ENCODE measurements at places on chromosomes 3 and 15. TPM values are rescaled to one million over a fixed set of nuclear protein-coding genes. Genes with fewer than 3 reads are reported as not detected.
A peak's percentile ranks its signal among the peaks of the same experiment; 100 is the strongest.

EPHB3 gene
- 7.1 TPM for total RNA-seq

C3orf22 gene
- not detected for total RNA-seq

LRTM1 gene
- total RNA-seq, result not detected

GRM2 gene
- total RNA-seq, result not detected

FAM81A gene
- total RNA-seq, result not detected

- DNase-seq, result no peak
- H3K27me3 ChIP-seq, result no peaks in the 10 kb centered on the region
- H3K36me3 ChIP-seq, result no peaks in the 10 kb centered on the region
- H3K4me1 ChIP-seq, result no peaks in the 10 kb centered on the region
- no peak overlapping the region for H3K27ac ChIP-seq
Measured at GRCh38 chr3:187648177-187648576, 22.0 kb downstream of the SST start.

- H3K27ac ChIP-seq, result no peak overlapping the region
- no peaks in the 10 kb centered on the region for H3K36me3 ChIP-seq
- no peak overlapping the region for H3K4me3 ChIP-seq
- peaks cover 7% of the 10 kb centered on the region for H3K27me3 ChIP-seq
Measured at GRCh38 chr3:11047500-11047899, 55.0 kb downstream of the SLC6A1 start.

- DNase-seq, result no peak
- H3K27ac ChIP-seq, result no peak overlapping the region
- H3K4me1 ChIP-seq, result no peaks in the 10 kb centered on the region
- no peaks in the 10 kb centered on the region for H3K27me3 ChIP-seq
- H3K36me3 ChIP-seq, result no peaks in the 10 kb centered on the region
Measured at GRCh38 chr15:48507416-48508065, 138.0 kb downstream of the FBN1 start.

- H3K4me3 ChIP-seq, result no peak overlapping the region
- DNase-seq, result peak; percentile 63
- H3K27ac ChIP-seq, result no peak overlapping the region
- H3K27me3 ChIP-seq, result peaks cover 3% of the 10 kb centered on the region
- no peaks in the 10 kb centered on the region for H3K36me3 ChIP-seq
Measured at GRCh38 chr15:66027268-66027805, 158.0 kb downstream of the RAB11A start.

DNA sequence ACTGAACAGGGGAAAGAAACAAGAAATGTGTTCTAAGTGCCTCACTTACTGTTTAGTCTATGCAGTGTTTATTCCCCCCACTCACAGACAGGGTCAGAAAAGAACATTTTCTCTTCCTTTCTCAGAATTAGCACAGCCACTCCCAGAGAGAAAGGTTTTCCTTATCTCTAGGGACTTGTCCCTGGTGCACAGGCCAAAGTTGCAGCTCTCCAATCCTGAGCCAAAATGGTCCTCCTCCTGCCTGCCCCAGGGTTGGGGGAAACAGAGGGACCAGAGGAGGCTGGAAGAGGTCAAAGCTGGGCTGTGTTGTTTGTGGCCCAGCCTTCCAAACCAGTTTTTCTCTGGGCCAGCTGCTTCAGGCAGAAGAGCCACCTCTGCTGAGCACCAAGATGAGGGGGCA lies 12.0 kb downstream of the RAB6B start:
- no peak for DNase-seq
- H3K4me3 ChIP-seq, result no peak overlapping the region
- no peaks in the 10 kb centered on the region for H3K36me3 ChIP-seq

GRCh38 chr3:13379201-13379830 lies 40.8 kb downstream of the NUP210 start:
- no peak overlapping the region for H3K27ac ChIP-seq
- H3K4me3 ChIP-seq, result no peak overlapping the region
- no peaks in the 10 kb centered on the region for H3K36me3 ChIP-seq
- H3K4me1 ChIP-seq, result peaks cover 2% of the 10 kb centered on the region

- H3K27ac ChIP-seq, result no peak overlapping the region
- no peaks in the 10 kb centered on the region for H3K4me1 ChIP-seq
- H3K36me3 ChIP-seq, result no peaks in the 10 kb centered on the region
- no peak overlapping the region for H3K4me3 ChIP-seq
- H3K27me3 ChIP-seq, result no peaks in the 10 kb centered on the region
Measured at GRCh38 chr15:23482228-23482627, 35.2 kb upstream of the GOLGA6L2 start.

DNA sequence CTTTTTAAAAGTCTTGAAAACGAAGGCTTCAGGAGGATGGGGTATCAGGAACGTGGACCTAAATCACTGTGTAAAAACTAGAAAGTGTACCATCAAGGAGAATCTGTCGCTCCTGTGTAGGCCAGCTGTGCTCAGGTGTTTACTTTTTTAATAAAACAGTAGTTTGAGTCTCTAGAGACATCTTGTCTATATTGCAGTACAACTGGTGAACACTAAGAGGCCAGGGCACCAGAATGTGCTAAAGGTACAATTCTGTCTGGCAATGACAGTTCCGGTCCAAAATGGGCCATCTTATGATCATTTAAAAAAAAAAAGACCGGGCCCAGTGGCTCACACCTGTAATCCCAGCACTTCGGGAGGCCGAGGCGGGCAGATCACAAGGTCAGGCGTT lies 61.8 kb upstream of the MCF2L2 start:
- H3K27me3 ChIP-seq, result no peaks in the 10 kb centered on the region
- no peak for DNase-seq
- peak overlapping the region; percentile 43 for H3K27ac ChIP-seq
- peaks cover 7% of the 10 kb centered on the region for H3K4me1 ChIP-seq
- no peaks in the 10 kb centered on the region for H3K36me3 ChIP-seq
- no peak overlapping the region for H3K4me3 ChIP-seq

DNA sequence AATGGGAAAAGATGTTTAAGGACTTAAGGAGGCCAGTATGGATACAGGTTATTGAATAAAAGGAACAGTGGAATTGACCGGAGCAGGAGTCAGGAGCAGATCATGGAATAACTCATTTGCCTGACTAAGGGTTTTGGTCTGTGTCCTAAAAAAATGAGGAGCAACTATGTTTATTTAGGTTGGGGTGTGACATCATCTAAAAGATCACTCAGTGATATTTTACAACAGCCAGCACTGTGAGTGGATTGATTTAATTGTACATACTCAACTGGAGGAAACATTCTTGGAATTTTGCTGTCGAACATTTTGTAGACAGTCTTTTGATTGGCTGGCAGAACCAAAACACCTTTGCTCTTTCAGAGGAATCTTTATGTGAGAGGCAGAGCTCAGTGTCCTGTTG lies 348.6 kb upstream of the CDIN1 start:
- DNase-seq, result no peak
- no peaks in the 10 kb centered on the region for H3K36me3 ChIP-seq
- H3K4me1 ChIP-seq, result no peaks in the 10 kb centered on the region
- no peak overlapping the region for H3K27ac ChIP-seq

GRCh38 chr3:29561651-29562149 lies 280.8 kb downstream of the RBMS3 start:
- DNase-seq, result no peak
- no peaks in the 10 kb centered on the region for H3K4me1 ChIP-seq
- no peak overlapping the region for H3K27ac ChIP-seq
- H3K4me3 ChIP-seq, result no peak overlapping the region
- H3K36me3 ChIP-seq, result no peaks in the 10 kb centered on the region

GRCh38 chr3:78277220-78277619 lies 1237.3 kb downstream of the ROBO2 start:
- H3K4me1 ChIP-seq, result no peaks in the 10 kb centered on the region
- H3K36me3 ChIP-seq, result no peaks in the 10 kb centered on the region
- no peak for DNase-seq
- H3K4me3 ChIP-seq, result no peak overlapping the region
- no peak overlapping the region for H3K27ac ChIP-seq
- no peaks in the 10 kb centered on the region for H3K27me3 ChIP-seq

GRCh38 chr3:72582211-72582878 lies 265.9 kb downstream of the SHQ1 start:
- no peak overlapping the region for H3K4me3 ChIP-seq
- H3K27ac ChIP-seq, result no peak overlapping the region
- DNase-seq, result no peak
- H3K4me1 ChIP-seq, result no peaks in the 10 kb centered on the region
- no peaks in the 10 kb centered on the region for H3K36me3 ChIP-seq
- H3K27me3 ChIP-seq, result no peaks in the 10 kb centered on the region

- no peak overlapping the region for H3K4me3 ChIP-seq
- H3K27ac ChIP-seq, result no peak overlapping the region
- H3K4me1 ChIP-seq, result peaks cover 32% of the 10 kb centered on the region
- DNase-seq, result no peak
Measured at GRCh38 chr15:65418596-65418995, 4.2 kb downstream of the IGDCC4 start.

Data from transverse colon (tissue), 4 donors.